ENCODE measurements at places on chromosomes 3 and 15. TPM values are rescaled to one million over a fixed set of nuclear protein-coding genes. Genes with fewer than 3 reads are reported as not detected.

Gene ULK4
- total RNA-seq = 18.6 TPM

Gene PYDC2
- not detected for total RNA-seq

Gene RTP3
- not detected for total RNA-seq

Gene ZNF717
- 15.3 TPM for total RNA-seq

Gene SCAANT1
- total RNA-seq = not detected

Gene CDC25A
- 19.0 TPM for total RNA-seq

Gene ACP3
- total RNA-seq = not detected

Gene CSPG4
- total RNA-seq = not detected

Gene VILL
- 25.2 TPM for total RNA-seq

Gene TRH
- not detected for total RNA-seq

Gene MAN2A2
- 111 TPM for total RNA-seq

Gene GOLGA8F
- total RNA-seq = not detected

Gene CPA3
- not detected for total RNA-seq

Gene RRP9
- total RNA-seq = 19.2 TPM

Gene SPATA12
- total RNA-seq = not detected

All from activated naive CD8-positive, alpha-beta T cell treated with anti-CD3 and anti-CD28 coated beads, Interleukin-2, amount 10 ng/mL, durations not matched to agents 7 days and 5 days (primary cell).